NCI-H510A (cell line): ENCODE measurements at places on chromosomes 1 and 21.

GRCh38 chr1:44029260-44029910, 1.9 kb downstream of the SLC6A9 start:
- peak; percentile 91 for DNase-seq

GRCh38 chr1:65728504-65728903, 64.2 kb upstream of the PDE4B start:
- DNase-seq, result no peak

DNA sequence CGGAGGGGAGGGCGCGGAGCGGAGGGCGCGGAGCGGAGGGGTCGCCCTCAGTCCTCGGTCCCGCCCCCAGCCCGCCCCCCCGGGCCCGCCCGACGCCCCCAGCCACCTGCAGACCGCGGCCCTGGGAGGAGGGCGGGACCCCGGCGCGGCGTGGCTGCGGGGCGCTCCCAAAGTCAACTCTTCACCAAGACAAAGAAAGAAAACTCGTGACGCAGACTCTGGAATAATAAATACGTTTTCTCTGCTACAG, 1.2 kb downstream of the HES4 start:
- no peak for DNase-seq

DNA sequence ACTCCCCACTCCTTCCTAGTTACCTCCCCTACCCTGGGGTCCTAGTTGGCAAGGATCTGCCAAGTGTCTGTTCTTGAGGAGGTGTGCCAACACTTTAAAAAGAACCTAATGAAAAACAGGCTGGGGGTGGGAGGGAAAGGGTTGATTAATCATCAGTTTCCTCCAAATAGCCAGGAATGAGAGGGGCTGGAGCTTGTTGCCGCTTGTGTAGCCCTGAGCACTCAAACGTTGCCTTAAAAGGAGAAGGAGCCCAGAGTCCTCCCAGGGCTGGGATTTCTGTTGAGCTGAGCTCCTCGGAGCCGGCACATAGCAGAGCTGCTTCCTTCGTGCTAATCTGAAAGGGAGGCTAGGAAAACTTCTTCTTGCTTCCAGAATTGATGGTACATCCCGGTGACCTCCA, 15.9 kb downstream of the SHISA4 start:
- DNase-seq, result no peak

- no peak for DNase-seq
Measured at GRCh38 chr1:101128211-101128727, 102.7 kb upstream of the DPH5 start.

GRCh38 chr1:14334336-14335176, 263.9 kb upstream of the KAZN start:
- no peak for DNase-seq

DNA sequence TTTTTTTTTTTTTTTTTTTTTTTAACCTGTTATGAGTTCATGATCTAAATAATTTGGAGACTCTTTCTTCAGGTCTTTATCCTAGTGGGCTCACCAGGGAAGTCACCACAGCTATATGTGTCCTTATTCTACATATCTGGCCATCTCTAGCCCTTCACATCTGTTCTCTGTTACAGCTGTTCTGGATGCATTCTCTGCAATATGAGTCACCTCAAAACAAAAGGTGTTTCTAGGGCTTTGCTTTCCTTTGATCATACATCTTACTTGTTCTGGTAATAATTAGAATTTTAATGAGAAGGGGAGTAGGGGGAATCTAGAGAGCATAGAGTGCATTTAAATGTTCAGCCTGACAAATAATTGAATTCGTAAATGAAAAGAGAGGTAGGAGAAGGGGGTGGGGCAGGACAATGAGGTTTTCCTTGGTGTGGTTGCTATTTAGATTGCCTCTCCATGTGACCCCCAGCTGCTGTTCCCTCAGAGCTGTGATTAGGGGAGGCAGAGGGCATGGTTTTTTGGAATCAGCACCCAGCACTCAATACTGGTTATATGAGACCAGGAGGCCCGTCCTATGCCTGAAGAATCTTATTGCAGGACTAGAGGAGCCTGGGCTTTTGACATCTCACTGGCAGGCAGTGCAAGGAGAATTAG, 8.0 kb downstream of the SYT6 start:
- no peak for DNase-seq

DNA sequence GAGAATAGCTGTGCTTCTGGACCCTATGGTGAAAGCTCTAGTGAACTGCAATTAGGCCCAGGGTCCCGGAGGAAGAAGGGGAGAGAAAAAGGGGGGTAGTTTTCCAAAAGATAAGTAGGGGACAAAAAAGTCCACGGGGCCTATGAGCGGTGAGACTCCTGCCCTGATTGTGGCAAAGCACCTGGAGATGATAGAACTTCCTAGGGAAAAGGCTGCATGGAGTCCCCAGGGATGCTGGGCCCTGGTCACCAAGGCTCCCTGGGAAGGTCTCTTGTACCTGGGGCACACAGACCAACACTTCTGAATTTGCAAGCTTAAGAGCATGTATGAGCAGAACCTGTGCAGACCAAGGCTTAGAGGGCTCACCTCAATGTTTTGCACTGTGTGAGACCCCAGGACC, 5.4 kb upstream of the SHISA4 start:
- no peak for DNase-seq
